ENCODE measurements at places on chromosomes 1 and 21.

GRCh38 chr1:68370101-68370915 is 79.4 kb downstream of the RPE65 start:
- DNase-seq: no peak

DNA sequence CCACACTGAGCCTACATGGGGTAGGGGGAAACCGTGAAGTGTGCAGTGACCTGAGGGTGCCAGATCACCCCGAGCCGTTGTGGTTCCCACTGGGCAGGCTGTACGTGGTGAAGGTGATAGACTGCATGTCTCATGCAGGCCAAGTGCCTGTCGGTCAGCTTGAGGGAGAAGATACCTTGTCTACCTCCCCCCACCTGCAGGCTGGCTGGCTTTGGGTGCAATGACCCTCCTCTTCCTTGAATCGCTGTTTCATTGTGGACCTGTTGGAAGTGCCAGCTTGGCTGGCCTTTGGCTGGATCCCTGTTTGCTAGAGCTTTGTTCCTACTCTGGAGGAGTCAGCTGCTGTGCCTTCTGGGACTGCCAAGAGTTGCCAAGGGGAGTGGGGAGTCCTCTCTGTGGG is 92.5 kb downstream of the GALNT2 start:
- DNase-seq: no peak

- DNase-seq: no peak
Measured at GRCh38 chr1:109467301-109467777, 993 bp downstream of the SYPL2 start.

- no peak for DNase-seq
Measured at GRCh38 chr21:33890187-33890586, 25.4 kb downstream of the ATP5PO start.

GRCh38 chr1:114219172-114219868 is 65.7 kb upstream of the SYT6 start:
- no peak for DNase-seq

DNA sequence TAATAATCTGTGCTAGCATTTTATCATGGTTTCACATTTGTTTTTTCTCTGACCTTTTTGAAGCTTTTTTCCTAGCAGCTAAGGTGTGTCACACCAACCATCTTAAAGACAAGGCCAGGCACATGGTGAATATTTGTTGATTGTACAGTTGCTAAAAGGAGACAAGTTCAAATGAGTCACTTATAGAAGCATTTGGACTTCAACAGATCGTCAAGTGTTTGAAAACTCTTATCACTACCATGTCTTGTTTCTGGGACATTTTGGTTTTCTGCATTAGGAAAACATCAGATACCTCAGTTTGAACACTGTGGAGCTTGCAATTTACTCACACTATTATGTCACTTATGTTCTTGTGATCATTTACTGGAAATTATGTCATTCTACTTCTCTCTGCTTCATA is 407.3 kb downstream of the USP25 start:
- DNase-seq: no peak

- no peak for DNase-seq
Measured at GRCh38 chr1:93549811-93550210, 101.9 kb downstream of the FNBP1L start.

DNA sequence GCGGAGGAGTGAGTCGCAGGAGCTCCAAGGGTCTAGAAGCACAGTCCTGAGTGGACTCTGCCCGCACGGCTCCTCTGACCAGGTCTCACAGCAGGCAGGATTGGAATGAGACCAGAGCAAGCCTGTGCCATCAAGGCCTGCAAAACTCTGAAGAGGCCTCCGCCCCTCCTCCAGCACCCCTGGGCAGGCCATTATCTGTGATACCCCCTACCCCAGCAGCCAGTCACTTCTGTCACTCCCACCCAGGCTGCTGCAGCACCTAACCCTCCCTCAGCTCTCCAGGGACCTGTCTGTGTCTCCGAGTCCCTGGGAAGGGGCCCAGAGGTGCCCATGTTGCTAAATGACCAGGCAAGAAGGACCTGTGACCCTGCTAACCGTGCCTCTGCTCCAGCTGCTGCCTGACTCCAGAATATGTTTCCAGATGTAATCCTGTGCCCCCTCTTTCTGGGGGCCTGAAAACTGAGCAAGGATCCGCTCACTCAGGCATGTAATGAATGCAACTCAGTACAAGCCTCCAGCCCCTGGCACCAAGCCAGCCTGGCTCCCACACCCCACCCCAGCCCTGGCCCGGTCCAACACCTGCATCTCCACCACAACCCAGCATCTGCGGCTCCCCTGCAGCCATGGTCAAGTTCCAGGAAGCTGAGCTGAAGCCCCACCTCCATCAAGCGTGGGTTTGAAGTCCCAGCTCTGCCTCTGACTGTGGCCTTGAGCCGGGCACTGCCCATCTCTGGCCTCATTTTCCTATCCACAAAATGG is 22.1 kb upstream of the COL16A1 start:
- DNase-seq: no peak

DNA sequence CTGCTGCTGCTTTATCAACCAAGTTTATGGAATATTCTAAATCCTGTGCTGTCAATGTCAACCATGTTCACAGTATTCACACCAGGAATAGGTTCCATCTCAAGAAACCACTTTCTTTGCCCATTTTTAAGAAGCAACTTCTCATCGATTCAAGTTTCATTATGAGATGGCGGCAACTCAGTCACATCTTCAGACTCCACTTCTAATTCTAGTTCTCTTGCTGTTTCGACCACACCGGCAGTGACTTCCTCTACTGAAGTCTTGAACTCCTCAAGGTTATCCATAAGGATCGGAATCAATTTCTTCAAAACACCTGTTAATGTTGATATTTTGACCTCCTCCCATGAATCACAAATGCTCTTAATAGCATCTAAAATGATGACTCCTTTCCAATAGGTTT is 39.7 kb upstream of the IFNLR1 start:
- no peak for DNase-seq

DNA sequence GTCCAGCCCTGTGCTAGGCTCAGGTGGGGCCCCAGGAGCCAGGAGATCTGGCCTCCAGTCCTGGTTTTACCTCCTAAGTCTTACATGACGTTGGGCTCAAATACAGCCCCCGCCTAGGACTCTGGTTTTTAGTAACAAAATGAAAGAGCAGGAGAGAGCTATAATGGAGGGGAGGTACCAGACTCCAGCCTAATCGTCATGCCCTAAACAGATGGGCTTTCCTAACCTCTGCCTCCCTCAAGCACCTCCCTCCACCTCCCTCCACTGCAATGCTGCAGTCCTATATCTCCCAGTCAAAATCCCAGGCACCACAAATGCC is 28.6 kb downstream of the TTC39A start:
- DNase-seq: no peak

DNA sequence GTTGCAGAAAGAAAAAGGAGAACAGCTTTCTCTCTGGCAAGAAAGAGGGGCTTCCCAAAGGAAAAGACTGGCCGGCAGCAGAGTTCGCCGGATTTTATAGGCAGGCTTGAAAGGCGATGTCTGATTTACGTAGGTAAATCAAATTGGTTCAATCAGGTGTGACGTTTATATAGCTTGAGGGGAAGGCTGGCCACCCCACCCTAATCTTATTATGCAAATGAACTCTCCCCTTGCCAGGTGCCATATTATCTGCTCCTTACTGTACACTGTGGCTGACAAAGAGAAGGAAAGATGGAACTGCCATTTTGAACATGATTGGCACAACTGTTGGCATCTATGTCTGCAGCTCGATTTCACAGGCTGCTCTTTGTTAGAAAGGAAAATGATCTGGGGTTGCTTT is 16.8 kb upstream of the INTS3 start:
- DNase-seq: no peak

- no peak for DNase-seq
Measured at GRCh38 chr1:111097356-111098099, 42.4 kb downstream of the DRAM2 start.

DNA sequence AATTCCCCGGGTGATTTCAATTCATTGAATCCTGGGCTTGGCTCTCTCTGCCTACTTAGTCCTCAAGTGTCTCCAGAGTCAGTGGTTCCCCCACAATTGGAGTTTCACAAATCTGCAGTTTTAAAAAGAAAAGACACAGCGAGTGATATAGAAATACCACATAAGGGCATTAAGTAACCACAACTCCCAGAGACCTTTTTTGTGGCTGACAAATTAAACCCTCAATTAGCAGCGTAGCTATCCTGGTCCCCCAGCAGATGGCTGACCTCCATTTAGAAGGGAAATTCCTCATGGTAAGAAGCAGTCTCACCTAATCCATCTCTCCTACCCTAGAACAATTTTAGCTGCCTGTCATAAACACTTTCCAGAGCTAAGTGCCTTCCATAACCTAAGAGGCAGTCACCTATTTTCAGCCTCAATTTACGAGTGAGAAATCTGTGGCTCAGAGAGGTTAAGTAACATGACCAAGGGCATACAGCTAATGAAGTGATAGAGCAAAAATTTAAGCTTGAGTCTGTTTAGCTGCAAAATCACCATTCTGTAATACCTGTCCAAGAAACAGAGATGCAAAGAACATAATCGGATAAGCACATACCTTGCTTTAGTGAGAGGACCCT is 56.0 kb upstream of the NBPF3 start:
- no peak for DNase-seq

DNA sequence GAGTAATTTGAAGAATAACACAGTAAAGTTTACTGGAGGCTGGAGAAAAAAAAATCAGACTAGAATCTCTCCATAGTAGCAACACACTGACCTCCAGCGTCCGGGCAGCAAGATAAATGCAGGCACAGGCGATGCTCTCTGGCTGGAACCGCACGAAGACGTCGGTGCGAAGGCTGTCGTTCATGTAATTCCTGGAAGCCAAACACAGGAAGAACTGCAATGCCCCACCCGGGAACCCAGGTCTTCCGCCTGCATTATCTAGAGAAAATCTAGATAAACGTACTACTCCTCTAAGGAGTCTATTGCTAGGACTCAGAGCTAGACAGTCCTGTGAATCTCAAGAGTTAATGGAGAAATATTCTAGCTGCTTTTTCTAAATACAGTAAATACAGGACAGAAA is 8.5 kb downstream of the CCNL2 start:
- DNase-seq: no peak

DNA sequence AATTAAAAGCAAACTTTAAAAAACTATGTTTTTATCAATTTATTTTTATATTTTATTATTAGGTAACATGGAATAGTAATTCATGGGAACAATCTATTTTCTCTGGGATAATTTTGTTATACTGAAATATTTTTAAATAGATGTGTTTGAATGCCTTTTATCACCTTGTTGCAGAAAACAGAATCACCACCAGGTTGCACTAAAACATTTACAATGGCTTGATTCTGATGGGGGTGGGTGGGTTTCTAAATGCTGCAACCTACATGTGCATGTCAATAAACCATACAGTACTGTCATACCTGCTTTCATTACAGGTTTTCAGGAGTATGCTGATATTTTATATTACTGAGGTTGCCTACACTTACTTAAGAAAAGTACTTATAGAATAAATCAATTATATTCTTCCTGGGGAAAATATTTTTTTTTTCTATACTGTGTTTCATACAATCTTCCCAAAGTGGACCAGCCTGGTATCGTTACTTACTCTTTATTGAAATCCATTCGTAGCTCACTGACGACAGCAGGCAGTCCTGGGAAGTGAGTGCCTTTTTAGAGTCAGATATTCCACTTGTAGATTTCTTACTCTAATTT is 132.8 kb downstream of the PTPRC start:
- DNase-seq: no peak

DNA sequence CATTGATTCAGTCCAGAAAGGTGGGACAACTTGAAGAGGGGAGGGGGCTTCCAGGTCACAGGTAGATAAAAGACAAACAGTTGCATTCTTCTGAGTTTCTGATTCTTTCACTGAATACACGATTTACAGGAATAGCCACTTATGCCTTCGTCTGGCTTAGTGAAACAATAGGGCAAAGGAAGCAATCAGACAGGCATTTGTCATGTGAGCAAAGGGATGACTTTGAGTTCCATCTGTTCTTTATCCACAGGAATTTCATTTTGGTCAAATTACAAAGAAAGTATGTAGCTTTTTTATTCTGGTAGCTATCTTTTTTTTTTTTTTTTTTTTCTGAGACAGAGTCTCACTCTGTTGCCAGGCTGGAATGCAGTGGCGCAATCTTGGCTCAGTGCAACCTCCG is 202.5 kb downstream of the TTLL7 start:
- DNase-seq: no peak

GRCh38 chr1:9128520-9129265 is at the start of gene GPR157:
GPR157 (minus strand) TSS chr1:9129102; CDS start chr1:9129027, 75 bp downstream.
- DNase-seq: peak; percentile 94

- no peak for DNase-seq
Measured at GRCh38 chr1:157288492-157288891, 150.3 kb upstream of the ETV3 start.

DNA sequence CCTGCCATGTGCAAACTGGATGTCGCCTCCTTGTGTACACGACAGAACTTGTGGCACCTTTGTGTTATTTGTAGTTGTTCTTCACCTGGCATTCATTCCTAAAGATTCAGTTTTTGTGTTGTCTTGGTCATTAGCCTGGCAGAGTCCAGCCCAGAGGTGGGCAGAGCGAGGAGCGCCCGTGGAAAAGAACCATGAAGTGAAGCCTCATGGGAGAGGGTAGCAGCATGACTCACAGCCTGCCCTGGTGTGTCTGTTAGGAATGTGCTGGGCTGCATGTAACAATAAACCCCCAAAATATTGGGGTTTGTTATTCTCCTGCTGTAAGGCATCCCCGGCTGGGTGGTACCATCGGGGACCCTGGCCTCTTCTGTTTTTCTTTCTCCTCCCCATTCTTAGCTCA is 124.9 kb upstream of the TMEM51 start:
- no peak for DNase-seq

DNA sequence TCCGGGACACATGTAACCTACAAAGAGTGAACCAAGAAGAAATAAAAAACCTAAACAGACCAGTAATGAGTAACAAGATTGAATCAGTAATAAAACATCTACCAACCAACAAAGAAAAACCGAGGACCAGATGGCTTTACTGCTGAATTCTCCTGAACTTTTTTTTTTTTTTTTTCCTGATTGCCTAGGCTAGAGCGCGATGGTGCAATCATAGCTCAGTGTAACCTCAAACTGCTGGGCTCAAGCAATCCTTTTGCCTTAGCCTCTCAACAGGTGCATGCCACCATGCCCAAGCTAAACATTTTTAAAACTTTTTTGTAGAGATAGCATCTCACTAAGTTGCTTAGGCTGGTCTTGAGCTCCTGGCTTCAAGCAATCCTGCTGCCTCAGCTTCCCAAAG is 11.2 kb upstream of the FGGY start:
- DNase-seq: no peak

- DNase-seq: no peak
Measured at GRCh38 chr1:204450461-204451257, 39.0 kb upstream of the PPP1R15B start.

DNA sequence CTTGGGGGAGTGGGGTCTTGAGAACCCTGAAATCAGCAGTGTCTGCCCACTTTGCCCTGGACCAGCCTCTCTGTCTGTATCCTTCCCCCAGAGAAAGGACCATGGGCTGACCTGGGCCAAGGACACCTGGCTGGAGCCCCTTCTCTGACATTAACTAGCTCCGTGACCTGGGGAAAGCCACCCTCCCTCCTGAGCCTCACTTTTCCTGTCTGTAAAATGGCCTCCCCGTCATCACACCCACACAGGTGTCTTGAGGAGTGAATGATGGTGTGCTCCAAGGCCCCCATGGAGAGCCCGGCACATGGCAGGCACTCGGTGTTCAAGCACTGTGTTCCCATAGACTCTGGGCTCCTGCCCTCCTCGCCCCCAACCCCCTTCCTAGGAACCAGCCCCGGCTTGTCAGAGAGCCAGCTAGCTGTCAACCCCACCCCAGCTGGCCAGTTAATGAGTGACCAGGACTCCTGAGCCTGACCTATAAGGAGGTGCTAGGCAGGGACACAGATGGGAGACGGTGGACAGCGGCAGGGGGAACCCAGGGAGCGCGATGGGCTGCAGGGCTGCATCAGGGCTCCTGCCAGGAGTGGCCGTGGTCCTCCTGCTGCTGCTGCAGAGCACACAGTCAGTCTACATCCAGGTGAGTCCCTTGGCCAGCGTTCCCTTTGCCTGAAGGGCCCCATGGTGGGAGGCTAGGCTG is at the start of gene GUCA2B:
Gene GUCA2B (plus strand): TSS at position 504 of the 694 bp plus-strand sequence. CDS start 41 bp downstream, at position 545.
- no peak for DNase-seq

Measured in CD4-positive, alpha-beta T cell treated with Interleukin-17A for 4 hours (primary cell).